T-cell (primary cell): ENCODE measurements at places on chromosomes 1 and 21.
A peak's percentile ranks its signal among the peaks of the same experiment; 100 is the strongest.

- DNase-seq, result no peak
Observed at GRCh38 chr1:230502306-230502705, 76.2 kb upstream of the PGBD5 start.

GRCh38 chr1:52008071-52008809 lies 17.7 kb upstream of the RAB3B start:
- DNase-seq, result no peak

DNA sequence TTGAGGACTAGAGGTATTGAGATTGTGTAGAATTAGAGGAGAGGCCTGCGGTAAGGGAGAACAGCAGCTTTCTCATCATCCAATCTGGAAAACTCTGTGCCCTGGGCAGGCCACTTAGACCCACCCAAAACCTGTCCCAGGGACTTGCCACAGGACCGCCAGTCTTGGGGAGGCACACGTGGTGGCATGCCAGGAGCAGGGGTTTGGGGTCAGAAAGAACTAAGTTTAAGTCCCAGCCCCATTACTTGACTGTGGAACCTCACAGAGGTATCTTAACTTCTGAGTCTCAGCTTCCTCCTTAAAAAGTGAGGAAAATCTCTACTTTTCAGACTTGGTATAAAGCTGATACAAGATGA lies 356.6 kb downstream of the HHAT start:
- no peak for DNase-seq

- DNase-seq, result peak; percentile 89
Observed at GRCh38 chr1:155250633-155251449, 4.4 kb downstream of the ENTREP3 start.

GRCh38 chr1:206004826-206005225 lies 1.6 kb upstream of the RAB7B start:
- DNase-seq, result no peak

DNA sequence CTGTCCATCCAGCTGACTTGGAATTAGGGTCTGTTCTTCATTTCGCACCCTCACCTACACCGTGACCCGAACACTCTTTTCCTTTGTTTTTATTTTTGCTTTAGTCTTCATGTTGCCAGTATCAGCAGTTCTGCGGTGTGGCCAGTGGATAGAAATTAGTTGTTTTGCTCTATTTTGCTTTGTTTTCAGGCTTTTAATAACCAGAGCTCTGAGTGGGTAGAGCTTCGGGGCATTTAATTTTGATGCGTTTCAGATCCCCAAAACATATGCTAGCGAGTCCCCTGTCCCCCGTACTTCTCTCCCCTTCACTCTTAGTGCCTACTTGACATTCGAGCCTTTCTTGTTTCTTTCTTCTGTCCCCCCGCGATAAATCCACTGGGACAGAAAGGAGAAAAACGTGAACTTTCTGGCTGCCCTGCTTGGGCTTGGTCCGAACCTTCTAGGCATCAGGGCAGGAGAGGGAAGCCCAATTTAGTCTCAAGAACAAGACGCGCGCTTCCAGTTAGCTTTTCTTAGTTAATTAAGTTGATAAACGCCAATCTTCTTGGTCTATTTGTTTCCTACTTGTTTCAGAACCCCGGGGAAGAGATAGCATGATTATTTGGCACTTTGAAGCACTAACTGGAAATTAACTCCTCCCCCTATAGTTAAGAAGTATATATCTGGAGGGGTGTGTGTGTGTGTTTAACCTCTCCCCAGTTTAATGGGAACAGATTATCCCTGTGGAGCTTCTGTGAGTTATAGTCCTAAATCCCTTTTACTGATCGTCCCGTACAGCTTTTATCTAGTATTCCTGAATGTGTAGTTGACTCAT lies 839 bp downstream of the SWT1 start:
- DNase-seq, result no peak

DNA sequence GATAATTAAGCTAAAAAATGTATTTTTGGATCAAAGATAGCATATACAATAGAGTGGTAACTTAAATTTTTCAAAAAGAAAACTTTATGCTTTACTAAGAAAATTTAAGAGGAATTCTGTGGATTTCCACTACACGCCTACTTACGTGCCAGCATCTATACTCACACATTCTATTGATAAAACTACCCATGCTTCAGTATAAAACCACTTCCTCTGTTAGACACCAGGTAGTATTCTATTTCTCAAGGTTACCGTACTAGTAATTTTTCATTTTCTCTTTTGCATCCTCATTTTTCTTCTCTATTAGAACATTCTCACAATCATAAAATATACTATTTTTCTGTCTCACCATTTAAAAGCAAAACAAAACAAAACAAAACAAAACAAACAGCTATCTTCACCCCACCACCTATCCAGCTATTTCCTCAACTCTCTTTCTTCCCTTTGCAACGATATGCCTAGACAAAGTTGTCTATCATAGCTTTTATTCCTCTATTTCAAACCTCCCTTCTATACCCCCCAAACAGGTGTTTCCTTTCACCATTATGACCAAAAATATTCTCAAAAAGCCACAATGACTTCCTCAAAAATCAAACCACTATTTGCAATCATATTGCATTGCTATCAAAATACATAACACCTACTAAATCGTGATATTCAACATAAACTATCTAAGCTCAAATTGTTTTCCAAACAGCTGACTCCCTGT lies 1652.0 kb downstream of the MRPL39 start:
- DNase-seq, result no peak

DNA sequence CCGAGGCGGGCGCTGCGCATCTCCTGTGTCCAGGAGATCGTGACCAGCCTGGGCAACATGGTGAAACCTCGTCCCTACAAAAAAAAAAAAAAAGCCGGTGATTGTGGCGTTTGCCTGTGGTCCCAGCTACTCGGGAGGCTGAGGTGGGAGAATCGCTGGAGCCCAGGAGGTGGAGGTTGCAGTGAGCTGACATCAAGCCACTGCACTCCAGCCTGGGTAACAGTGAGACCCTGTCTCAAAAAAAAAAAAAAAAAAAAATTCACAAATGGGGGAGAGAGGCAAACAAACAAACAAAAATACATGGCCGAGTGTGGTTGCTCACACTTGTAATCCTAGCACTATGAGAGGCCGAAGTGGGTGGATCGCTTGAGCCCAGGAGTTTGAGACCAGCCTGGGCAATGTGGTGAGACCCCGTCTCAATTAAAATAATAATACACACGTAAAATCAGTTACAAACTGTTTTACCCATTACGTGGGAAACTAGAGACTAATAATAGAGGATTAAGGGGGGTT lies 758 bp downstream of the TATDN3 start:
- no peak for DNase-seq

DNA sequence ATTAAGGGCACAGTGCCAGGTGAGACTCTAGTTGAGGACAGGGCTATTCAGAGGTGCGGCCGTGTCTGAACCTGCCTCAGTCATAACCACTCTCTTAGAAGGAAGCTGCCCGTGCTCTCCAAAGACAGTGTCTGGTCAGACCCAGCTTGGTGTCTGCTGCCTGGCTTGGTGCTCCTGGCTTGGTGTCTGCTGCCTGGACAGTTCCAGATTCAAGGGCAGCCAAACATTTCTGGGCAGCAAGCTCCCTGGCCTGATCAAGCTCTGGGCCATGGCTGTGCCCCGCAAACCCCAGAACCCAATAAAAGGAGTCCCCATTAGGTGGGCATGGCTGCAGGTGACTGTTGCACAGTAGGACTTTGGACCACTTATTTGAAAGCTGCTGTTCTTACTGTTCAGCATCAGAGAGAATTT lies 27.7 kb downstream of the NEK2 start:
- DNase-seq, result no peak

GRCh38 chr1:220239966-220240365 lies 32.3 kb downstream of the RAB3GAP2 start:
- DNase-seq, result no peak

- no peak for DNase-seq
Observed at GRCh38 chr1:4962836-4963235, 308.4 kb downstream of the AJAP1 start.

DNA sequence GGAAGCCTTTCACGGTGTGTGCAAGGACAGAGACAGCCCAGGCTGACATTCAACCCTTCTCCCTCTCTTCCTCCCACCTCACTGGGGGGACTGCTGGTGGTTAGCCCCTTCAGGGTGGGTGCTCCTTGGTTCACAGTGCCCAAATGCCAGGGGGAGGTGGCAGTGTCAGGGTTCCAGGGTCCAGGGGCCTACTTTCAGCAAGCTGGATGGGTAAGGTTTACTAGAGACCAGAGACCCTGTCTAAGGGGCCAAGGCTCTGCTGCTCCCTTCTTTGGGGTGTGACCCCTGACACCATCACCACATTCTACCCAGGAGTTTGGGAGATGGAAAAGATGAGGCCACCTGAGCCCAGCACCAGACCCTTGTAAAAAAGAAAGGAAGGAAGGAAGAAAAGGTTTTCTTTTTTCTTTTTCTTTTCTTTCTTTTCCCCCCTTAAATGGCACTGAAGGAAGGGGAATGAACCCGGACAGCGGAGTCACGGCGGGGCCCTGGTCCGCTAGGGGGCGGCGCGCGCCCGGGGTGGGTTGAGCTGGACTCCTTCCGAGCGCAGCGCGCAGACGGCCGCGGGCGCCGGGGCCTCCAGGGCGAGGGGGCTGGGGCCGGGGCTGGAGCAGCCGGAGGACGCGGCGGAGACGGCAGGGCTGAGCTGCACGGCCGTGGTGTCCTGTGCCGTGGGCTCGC lies 18.8 kb downstream of the KNCN start:
- peak; percentile 48 for DNase-seq

DNA sequence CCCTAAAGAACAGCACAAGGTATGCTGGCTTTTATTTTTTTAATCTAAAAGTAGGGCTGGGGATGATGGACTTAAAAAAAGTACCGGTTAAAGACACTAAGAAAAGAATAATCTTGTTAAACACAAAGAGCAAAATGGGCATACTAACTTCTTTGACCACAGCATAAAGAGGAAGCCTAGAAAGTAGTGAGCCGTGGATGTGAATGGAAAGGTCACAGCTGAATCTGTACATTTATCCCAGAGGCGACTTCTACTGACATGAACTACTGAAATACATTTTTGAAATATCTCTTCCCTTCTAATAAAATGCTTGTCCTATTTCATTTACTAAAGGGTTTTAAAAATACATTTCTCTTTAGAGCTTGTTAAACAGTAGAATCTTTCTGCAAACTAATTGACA lies 140.7 kb downstream of the SLC45A1 start:
- DNase-seq, result no peak
